Islet precursor cell (in vitro differentiated cells): ENCODE measurements at places on chromosomes 4 and X.

DNA sequence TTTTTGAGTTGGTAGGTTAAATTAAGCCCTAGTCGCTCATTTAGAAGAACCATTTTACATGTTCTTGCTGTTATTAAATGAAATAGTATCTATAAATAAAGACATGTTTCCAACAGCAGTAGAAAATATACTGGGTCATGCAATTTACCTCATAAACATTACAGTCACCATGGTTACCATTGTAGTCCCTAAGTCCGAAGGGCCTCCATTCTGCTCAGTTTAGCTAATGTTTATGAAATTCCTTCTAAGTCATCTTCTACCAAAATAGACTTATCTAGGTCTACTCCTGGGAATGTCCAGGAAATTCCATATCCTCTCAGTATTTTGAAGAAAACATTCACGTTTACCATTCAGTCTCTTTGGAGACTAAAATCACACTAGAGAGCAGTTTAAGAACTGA is 292.5 kb upstream of the DCAF8L1 start:
- no peak for DNase-seq

GRCh38 chr4:71635139-71635748 is 148.6 kb downstream of the GC start:
- DNase-seq: no peak

- no peak for DNase-seq
Observed at GRCh38 chr4:20618731-20619130, 81.5 kb upstream of the PACRGL start.

DNA sequence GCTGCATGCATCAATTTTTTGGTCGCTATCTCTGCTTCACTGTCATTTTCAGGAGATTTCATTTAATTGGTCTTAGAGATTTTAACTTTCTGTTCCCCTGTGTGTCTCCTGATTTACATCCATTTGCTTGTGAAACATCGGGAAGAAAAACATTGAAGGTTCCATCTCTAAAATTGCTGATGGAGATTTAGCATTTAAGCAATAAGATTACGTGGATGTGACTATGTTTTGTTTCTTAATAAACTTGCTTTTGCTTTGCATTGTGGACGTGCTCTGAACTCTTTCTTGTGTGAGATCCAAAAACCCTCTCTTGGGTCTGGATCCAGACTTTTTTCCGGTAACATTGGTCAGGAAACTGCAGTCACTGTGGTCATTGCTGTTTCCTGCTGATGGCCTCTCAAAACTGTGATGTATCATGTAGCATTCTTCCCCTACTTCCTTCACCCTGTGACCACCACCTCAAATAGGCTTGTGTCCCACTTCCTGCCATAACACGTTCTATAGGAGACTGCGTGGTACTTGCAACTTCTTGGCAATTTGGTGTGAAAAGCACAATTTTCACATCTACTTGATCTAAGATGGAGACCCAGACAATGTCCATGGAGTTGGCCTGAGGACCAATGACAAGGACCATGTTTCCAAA is 4.9 kb downstream of the CXCL2 start:
- no peak for DNase-seq

DNA sequence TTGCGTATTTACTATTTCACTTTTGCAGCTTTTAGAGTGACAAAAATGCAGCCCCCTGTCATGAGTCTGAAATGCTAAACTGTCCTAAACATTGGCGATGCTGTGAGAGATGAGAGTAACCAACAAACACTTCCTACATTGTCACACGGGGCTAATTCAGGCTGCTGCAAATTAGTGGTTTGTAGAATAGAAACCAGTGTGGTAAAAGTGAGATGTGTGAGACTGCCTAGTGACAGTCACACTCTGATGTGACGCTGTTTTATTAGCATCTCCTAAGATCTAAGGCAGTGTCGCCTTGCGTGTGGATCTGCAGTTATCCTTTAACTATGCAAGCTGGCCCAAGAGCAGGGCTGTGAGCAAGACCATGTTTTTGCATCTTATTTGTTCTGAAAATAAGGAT is 800.2 kb upstream of the TENM3 start:
- no peak for DNase-seq

DNA sequence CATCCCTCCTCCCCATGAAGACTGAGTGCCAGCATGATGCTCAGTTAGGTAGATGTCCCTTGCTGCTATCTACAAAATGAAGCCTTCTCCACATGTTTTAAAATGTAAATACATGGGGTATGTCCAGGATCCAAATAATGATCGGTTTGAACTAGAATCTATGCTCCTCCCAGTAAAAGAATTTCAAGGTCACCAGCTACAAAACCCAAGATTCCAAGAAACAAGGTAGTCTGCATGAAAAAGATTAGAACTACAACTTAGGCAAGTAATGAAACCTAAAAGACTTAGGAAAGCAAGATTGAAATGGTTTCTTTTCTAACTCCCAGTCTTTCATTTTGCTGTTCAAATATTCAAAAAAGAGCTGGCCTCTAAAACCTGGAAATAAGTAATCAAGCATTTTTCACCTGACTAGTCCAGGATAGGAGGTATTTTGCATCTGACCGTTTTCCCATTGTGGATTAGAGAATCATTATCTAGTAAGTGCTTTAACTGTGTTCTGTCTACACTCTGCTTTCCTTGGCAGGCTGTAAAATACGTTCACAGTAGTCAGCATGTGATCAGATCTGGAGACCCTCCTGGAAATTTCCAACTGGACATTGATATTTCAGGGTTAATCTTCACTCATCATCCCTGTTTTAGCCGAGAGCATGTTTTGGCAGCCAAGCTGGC is 57.4 kb downstream of the CC2D2A start:
- no peak for DNase-seq

- DNase-seq: no peak
Observed at GRCh38 chr4:123198706-123199105, 197.9 kb upstream of the SPRY1 start.

GRCh38 chr4:26863512-26863911 is 2.9 kb downstream of the STIM2 start:
- DNase-seq: no peak

DNA sequence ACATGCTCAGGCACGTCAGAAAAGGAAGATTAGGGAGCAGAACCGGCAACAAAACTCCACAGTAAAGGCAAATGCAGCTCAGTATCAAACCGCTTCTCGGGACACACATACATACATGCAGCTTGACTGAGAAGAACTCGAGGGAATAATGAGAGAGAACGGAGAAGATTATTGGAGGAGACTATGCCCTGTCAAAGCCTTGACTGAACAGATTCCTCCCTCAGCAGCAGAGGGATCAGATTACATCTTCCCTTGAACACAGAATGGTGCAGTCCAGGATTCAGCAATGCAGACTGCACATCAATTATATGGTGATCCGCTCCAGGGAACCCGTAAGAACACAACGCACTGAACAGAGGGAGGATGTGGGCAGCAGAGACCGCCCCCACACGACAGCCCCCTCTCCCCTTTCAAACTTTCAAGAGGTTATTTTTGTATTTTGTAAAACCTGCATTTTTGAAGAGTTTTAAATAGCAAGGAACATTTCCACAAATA is 183.2 kb downstream of the FBXW7 start:
- DNase-seq: peak; percentile 89

- DNase-seq: no peak
Observed at GRCh38 chr4:169758401-169758962, 738 bp upstream of the HPF1 start.

DNA sequence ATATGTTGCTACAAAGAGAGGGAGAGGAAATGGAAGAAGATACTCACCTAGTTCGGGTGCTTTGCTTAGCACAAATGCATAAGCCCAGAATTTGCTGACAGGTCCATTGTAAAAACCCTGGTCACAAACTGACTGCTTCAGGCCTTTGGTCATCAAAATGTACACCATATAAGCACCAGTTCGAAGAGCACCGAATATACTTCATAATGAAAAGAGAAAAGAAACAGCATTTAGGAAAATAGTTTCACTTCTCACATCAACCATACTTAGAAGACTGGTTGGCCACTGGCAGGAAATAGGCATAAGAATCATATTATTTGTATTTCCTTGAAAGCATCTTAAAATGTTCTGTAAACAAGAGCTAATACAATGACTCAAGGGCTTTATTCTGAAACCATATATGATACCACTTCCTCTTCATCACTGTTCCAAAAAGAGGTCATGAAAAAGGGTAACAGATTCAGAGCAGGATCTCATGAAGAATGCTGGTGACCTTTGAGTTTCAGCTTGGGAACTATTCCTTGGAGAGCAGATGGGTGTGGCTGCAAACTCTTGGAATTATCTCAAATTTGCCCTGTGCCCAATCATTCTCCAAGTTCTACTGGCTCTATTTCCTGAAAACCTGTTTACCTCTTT is 138.7 kb downstream of the ELOVL6 start:
- DNase-seq: no peak

DNA sequence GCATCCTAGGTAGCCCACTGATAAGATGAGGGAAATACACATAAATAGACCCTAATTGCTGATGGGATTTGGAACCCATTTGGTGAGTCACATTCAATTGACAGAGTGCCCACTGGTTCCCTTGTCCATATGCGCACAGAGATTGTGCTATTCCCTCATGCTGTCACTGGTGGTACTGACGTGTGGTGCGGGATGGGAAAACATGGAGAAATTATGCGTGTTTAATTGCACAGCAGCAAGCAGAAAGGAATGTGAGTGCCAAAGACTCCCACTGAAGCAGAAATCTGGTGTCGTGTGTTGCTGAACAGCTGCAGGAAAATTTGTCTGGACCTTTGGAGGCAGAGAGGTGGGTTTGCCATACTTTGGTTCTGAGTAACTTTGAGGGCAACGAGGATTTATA is 92.2 kb downstream of the NHSL2 start:
- DNase-seq: peak; percentile 52

GRCh38 chrX:56268888-56269287 is 36.7 kb downstream of the KLF8 start:
- DNase-seq: no peak

- DNase-seq: no peak
Observed at GRCh38 chr4:121788896-121789295, 12.2 kb upstream of the EXOSC9 start.

GRCh38 chr4:89741768-89742167 is 95.2 kb downstream of the SNCA start:
- DNase-seq: no peak

DNA sequence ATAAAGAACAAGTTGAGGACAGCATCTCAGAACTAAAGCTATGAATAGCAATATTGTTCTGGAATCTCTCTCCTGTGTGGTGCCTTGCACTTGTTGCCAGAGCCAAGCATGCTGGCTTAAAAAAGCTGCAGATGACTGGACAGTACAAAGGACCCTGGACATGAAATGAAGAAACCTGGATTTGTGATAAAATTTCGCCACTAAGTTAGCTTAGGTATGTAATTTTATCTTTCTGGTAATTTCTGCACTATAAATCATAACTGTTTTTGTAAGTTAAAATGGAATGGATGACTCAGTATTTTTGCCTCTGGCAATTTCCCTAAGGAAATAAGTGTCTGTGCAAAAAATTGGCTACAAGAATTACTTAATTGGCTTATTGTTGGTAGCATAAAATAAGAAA is 317.2 kb downstream of the CAMK2D start:
- DNase-seq: no peak

GRCh38 chr4:153181293-153181692 is 22.9 kb upstream of the TRIM2 start:
- DNase-seq: peak; percentile 81

- DNase-seq: no peak
Observed at GRCh38 chrX:55326985-55327384, 62.3 kb upstream of the PAGE3 start.

DNA sequence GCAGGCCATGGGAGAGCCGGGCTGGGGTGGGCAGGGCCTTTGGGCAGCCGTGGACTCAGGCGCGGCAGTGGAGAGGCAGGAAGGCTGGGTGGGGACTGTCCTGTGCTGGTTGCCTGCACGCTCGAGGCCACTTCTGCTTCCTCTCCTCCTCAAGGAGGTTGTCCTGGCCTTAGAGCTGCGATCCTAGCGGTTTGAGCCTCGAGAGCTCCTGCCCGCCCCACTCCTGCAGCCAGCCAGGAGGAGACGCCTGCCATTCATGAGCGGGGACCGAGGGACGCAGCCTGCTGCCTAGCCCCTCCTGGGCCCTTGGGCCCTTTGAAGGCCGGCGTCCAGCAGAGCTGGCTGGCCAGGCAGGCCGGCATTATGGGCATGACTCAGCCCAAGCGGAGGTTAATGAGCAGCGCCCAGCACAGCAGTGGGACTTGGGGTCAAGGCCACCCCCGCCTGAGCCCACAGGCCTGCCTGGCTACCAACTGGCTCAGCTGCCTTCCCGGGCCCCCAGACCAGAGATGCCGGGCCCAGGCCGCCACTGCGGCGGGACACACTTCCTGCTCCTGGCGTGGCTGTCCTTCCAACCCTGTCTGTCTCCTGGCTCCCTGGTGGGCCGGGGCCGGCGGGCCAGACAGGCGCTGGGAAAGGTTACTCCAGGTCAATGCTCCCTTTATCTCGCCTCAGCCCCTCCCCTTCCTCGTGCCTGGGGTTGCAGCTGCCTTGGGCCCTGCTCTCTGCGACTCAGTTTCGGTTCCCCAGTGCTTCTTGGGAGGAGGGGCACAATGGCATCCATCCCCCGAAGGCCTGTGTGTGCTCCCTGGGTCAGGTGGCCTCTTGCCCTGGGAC is 1.8 kb downstream of the ABCD1 start:
- peak; percentile 94 for DNase-seq

DNA sequence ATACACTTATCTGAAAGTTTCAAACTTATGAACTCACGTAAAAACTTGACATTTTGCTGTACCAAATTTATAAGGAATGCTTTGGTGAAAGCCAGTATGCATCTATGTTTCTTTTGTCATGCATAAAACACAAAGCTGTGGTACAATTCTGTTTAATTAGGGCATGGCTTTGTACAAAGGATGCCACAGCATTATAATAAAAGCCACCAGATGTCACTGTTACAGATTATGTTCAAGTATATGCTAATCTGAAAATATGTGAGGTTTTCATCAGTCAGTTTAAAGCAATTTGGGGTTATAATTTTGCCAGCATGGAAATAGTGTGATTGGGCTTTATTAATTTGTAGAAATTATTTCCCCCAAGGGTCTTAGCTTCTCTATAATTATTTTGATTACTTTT is 69.0 kb downstream of the ATOH1 start:
- no peak for DNase-seq

- DNase-seq: peak; percentile 57
Observed at GRCh38 chr4:113141901-113142346, 92.5 kb downstream of the ANK2 start.

- DNase-seq: peak; percentile 71
Observed at GRCh38 chr4:2243681-2244380, 1.9 kb upstream of the HAUS3 start.

- DNase-seq: no peak
Observed at GRCh38 chrX:48589482-48590162, 7.7 kb upstream of the WDR13 start.

DNA sequence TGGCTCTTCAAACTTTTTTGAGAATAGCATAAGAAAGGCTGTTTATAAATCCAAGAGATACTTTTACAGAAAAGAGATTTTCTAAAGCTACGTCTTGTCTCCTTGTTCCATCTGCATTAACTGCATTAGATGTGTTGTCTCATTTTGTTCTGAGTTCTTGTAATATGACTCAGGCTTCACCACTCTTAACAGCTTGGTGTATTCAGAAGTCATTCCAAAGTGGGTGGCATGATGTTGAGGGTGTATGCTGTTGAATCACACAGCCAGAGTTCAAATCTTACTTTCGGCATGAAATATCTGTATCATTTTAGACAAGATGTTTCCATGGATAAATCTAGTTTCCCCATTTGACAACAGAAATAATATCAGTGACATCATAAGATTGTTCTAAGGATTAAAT is 30.1 kb downstream of the SYTL5 start:
- DNase-seq: no peak

- DNase-seq: no peak
Observed at GRCh38 chr4:182924497-182924896, 7.3 kb upstream of the DCTD start.
